Esophagus squamous epithelium (tissue), 5 donors: ENCODE measurements at places on chromosomes 12 and 14.

DNA sequence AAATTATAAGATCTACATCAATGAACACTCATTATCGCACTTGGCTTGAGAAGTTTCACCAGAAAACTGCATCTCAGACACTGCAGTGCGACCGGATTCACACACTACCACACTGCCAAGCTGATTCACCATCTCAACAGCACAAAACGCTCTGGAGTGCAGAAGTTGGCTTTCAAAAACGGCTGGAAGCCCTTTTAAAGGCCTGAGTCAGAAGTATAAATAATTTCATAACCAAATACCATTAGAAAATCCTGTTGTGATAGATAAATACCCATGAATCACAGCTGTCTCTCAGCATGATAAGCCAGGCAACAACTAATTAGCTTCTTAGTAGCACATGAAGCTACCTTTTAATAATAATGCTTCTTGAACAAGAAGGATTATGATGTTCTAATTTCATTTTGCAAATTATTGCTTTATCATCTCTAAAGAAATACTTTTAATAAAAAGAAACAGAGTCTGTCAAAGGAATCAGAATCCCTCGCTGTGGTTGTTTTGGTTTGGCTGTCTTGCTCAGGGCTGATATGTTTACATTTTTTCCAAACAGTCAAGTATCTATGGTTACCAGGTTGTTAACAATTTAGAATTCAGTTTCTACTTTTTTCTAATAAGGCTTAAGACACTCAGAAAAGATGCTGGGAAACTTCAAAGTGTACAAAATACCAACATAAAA is 51.2 kb downstream of the SLC2A13 start:
- no peak for DNase-seq

- DNase-seq, result no peak
Observed at GRCh38 chr14:102571043-102571442, 21.4 kb upstream of the RCOR1 start.

DNA sequence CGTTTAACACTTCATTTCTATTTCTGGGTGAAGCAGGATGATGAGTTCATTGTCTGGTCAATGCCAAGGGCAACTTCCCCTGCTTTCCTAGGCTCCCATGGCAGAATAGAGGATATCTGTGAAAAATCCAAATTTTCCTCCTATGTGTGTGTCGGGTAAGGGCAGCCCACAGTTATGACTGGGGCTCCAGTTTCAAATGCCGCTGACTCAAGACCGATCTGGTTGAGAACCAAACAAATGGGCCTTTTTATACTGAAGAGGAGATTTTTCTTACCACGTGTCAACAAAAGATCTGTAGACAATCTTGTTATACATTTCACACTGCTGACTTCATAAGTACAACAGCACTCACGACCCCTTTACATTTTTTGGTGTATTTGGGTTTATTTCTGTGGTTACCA is 120.8 kb downstream of the CHST11 start:
- DNase-seq, result no peak

DNA sequence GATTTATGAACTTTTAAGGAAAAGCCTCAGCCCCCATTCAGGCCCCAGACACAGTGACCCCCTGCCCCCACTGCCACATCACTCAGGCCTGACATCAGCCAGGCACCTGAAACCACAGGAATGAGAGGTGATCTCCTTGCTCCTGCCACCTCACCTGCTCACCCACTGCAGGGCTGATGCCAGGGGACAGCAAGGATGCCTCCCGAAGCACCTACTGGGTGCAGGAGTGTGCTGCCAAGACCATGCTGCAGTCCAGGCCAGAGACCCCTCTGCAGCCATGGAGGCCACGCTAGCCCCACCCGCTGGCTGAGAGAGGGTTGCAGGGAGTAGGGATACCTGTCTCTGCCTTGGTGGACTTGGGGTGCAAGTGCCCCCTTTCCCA is 18.6 kb upstream of the KRT7 start:
- no peak for DNase-seq

- DNase-seq, result no peak
Observed at GRCh38 chr12:54294152-54294952, 6.5 kb downstream of the NFE2 start.

DNA sequence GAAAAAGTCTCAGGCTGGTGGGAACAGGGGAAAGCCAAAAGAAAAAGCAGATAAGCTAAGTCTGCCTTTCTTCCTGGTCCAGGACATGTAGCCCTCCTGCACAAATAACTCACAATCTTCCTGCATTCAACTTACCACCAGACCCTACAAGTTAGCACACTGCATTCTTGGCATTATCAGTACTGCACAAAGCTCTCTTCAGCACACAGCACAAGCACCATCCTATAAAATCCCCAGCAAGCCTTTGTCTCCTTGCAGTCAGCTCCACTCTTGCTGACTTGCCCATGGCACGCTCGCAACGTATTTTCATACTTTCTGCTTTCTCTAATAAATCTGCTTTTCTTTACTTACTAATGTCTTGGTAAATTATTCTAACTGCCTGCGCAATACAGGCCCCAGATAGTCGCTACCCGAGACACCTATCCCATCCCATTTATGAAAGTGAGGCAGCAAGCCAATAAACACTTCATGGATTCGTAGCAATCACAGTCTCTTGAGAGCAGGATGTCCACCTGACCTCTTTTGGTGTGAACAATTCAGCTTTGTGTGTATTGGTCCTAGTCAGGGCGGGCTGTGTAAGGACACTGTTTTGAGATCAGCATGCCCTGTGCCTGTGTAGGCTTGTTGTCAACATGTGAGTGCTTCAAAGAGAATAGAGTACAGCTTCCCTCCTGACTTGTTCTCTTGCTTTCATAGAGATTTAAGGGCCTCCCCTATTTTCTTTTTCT is 49.0 kb downstream of the TMEM117 start:
- DNase-seq, result no peak

- DNase-seq, result no peak
Observed at GRCh38 chr14:30194741-30195148, 267.1 kb upstream of the PRKD1 start.

DNA sequence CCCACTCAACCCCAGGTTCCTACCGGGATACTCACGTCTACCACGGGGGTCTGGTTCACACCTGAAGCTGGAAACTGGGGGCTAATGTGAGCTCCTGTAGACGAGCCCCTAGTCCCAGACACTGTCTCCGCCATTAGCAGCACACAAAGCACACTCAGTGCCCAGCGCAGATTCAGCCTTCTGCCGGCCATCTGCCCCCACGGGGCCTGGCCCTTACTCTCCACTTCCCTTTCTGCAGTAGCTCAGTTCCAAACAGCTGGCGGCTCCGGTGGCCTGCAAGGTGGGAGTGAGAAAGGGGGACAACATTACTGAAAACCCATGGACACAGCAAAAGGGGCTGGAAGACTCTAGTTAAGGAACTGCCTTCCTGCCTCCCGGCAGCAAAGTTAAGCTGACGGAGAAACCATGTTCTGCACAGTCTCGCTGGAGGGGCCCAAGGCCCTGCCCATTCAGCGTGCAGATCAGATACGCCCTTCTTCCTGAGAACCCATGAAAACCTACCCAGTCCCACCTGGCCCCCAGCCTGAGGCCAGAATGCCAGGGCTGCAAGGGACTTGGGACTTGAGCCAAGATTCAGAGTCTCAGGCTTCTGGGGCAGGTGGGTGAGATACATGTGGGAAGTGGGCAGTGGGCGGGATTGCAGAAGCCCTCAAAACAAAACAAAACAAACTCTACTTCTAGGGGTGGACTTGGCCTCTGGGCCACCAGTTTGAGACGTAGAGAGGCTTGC is 2.1 kb downstream of the SLC8B1 start:
- DNase-seq, result no peak

GRCh38 chr12:43406801-43407200 is 145.2 kb downstream of the ADAMTS20 start:
- DNase-seq, result no peak

DNA sequence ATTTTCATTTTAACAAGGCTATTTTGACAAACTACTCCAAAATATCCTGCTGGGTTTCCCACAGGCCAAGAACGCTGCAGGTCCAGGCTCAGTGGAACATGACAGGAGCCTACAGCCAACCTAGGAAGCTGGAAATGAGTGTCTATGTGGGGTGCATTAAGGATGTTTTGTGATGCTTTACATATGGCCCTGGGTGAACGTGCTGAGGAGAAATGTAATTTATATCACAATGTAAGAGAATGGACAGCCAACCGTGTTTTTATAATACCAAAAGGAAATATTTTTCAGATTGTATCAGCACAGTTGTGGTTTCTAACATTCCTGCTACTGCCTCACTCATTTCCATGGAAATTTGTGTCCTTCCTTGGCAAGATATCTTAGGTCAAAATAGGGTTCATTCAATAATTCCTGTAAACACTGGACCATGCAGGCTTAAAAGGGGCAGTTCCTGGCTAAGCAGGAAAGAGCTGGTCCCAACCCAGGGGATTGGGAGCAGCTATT is 51.5 kb downstream of the ST8SIA1 start:
- DNase-seq, result no peak

GRCh38 chr14:64953661-64954060 is 11.1 kb upstream of the GPX2 start:
- DNase-seq, result no peak

DNA sequence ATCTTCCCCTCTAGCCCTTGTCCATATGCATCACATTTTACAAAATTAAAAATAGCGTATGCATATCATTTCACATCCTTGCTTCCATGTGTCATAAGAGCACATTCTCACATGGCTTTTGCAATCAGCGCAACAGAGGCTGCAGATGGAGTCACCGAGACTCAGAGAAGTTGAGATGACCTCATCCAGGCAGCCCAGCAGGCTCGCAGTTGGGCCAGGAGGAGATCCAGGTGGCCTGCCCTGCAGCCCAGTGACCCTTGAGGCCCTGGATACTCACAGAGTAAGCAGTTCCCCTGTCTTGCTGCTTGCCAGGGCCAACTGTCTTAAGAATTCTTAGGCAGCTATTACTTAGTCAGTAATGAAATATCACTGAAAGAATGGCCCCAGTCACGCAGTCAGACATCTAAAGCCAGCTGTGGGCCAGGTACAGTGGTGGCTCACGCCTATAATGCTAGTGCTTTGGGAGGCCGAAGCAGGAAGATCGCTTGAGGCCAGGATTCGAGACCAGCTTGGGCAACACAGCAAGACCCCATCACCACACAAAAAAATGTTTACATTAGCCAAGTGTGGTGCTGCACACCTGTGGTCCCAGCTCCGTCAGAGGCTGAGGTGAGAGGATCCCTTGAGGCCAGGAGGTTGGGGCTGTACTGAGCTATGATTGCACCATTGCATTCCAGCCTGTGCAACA is 9.1 kb downstream of the CAMKK2 start:
- DNase-seq, result no peak

DNA sequence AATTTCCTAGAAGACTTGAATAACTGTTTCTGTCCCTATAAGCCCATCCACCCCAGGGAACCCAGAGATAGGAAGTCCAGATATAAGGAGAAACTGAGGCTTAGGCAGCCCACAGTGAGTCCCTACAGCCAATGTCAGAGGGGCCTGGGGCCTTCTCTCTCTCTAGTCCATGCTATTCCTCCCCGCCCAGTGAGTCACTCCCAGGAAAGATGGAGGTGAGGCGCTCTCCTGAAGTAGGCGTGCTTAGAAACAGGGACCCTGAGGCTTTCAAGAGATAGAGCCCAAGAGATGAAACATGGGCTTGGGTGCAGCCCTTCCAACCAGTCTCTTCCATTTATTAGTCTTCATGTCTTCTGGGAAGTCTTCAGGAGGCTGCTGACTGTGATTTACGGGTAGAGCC is 2.3 kb upstream of the SMUG1 start:
- no peak for DNase-seq
